Islet precursor cell (in vitro differentiated cells): ENCODE measurements at places on chromosomes 12 and 14.

DNA sequence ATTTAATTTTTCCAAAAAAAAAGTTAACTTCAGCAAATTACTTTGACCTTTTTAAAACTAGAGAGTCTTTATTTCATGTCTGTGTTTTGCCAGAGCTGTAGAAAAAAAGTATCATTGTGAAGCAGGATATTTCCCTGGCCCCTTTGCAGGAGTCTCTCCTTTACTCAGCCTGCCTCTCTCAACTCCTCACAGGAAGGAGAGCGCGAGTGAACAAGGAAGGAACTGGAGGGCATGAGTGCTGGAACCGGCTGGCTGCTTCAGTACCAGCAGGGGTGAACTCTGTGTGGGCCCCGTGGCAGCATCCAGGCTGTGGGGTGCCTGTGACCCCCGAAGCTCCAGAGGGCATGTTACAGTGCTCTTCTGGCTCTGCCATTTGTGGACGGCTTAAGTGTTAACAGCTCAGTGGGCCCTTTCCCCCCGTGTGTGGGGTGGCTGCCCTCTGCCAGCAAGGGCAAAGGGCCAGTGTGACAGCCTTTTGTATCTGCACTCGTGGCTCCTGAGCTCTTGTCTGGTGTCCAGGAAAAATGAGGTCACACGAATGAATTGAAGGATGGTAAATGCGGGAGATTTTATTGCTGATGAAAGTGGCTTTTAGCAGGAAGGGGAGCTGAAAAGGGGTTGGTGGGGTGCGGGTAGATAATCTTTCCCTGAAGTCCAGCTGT, 76.6 kb upstream of the KCNH3 start:
- DNase-seq: no peak

GRCh38 chr12:68939505-68939904, 6.5 kb upstream of the CPM start:
- no peak for DNase-seq

GRCh38 chr14:93185349-93185720, 218 bp downstream of the LYSET start:
- DNase-seq: no peak

DNA sequence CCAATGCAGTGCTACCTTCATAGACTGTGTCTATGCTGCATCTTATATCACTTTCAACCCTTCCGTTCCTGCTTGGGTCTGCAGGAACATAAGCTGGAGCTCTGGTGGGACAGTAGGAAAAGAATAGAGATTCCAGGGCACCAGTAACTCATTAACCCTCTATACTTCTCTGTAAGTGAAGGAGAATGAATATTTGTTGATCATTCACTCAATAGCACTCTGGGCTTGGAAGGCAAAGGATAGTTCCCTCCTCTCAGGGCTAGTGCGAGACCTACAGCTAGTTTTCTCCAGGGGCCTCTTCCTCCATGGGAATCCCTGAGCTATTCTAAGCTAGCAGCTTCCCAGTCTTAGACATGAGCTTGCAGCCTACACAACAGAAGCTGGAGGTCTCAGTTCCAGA, 84.7 kb downstream of the BMP4 start:
- DNase-seq: no peak

GRCh38 chr14:67373347-67373746, 13.2 kb downstream of the EIF2S1 start:
- DNase-seq: no peak

GRCh38 chr14:91342206-91342760, 75.3 kb downstream of the CCDC88C start:
- DNase-seq: no peak

GRCh38 chr12:109594556-109595317, 21.1 kb downstream of the MVK start:
- no peak for DNase-seq

GRCh38 chr12:6295094-6295811, 15.2 kb upstream of the PLEKHG6 start:
- peak; percentile 89 for DNase-seq

GRCh38 chr12:43969882-43970281, 134.0 kb downstream of the TMEM117 start:
- no peak for DNase-seq

GRCh38 chr12:65891987-65892481, 67.8 kb downstream of the HMGA2 start:
- peak; percentile 86 for DNase-seq

DNA sequence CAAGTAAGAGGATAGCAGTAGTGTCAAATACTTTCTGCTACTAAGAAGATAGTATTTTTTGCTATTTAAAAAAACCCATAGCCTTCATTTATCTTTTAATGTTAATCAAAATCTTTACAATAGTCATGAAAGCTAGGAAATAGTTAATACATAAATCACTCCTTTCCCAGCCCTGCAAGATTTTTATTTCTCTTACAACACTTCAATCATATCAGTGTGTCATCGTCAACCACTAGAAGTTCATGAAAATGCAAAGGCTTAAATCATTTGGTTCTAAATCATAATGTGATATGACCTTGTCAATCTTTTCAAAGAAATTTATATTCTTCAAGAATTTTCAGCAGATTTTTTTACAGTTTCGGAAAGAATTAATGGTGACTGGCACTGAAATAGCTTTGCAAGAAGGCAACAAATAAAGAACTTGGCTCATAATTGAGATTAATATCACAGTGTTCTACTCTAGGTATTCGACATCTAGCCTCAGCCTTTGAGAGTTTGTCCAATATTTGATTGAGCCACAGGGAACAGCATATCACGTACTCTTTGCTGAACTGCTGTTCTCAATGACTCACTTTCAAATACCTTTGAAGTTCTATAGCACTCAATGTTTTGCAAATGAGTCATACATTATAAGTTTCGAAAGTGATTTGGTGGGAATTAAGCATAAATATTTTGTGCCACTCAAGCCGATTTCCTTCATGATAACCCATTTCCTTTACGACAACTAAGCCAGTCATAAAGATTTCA, 384.0 kb upstream of the FOXG1 start:
- DNase-seq: no peak

- DNase-seq: no peak
Measured at GRCh38 chr14:22606380-22606779, 8.3 kb downstream of the ABHD4 start.

- no peak for DNase-seq
Measured at GRCh38 chr14:70143306-70143705, 45.4 kb downstream of the SLC8A3 start.

GRCh38 chr12:124466216-124467128, 100.9 kb downstream of the NCOR2 start:
- no peak for DNase-seq
